ENCODE measurements at places on chromosomes 12 and 14.

GRCh38 chr12:64006211-64006825 is 161.8 kb downstream of the SRGAP1 start:
- DNase-seq: no peak

- DNase-seq: no peak
Observed at GRCh38 chr12:71840231-71840847, 780 bp downstream of the TBC1D15 start.

GRCh38 chr12:66127650-66128049 is 2.9 kb downstream of the LLPH start:
- DNase-seq: no peak

DNA sequence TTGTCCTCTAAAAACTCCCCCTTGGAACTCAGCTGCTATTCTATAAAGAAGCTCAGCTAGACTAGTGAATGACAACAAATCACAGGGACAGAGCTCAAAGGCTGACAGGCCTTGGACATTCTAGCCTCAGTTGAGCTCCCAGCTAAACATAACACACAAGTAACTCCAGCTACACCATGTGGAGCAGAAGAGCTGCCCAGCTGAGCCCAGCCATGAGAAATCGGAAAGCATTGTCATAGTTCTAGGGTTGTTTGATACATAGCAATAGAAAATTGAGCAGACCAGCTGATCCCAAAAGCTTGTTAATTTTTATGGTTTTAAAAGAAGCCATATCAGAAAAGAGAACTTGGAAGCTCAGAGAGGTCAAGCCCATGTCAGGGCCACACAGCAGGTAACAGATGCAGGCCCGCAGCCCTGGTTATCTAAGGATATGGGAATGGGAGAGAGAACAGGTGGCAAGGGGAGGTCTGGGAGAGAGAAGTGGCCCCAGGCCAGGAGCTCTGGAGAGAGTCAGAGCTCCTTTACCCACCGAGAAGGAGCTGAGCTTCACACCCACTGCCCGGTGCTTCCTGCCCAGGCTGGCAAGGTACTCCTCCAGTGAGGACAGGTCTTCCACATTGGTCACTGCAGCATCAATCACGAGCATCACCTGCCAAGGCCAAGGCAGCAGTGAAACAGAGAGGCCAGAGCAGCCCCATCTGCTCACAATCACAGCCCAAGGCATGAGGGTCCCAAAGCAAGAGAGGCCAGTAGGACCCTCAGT is 2.9 kb downstream of the NGB start:
- DNase-seq: no peak

DNA sequence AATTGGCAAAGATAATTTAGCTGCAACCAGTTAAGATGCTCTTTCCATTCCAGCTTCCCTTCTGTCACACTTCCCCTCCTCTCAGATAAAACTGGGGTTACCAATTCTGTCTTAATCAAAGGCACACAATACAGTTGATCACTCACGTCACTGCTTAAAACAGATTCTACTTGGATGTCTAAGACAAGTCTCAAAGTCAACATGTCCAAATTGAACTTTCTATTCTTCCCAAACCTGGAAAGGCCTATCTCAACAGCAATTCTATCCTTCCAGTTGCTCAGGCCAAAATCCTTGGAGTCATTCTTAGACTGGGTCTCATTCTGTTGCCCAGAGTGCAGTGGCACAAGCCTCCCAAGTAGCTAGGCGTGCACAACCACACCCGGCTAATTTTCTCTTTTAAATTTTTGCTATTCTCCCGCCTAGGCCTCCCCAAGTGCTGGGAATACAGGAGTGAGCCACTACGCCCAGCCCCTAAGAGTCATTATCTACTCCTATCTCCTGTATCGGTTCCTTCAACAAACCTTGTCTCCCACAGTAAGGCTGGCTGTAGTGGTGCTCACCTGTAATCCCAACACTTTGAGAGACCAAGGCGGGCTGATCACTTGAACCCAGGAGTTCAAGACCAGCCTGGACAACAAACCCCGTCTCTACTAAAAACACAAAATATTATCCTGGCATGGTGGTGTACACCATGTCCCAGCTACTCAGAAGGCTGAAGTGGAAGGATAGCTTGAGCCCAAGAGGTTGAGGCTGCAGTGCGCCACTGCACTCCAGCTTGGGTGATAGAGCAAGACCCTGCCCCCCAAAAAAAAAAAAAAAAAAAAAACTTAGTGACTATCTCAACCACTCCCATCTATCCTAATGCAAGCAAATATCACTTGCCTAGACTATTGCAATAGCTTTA is 4.7 kb downstream of the RPS29 start:
- no peak for DNase-seq
